GM06990 (cell line): ENCODE measurements at places on chromosomes 1 and 21.

DNA sequence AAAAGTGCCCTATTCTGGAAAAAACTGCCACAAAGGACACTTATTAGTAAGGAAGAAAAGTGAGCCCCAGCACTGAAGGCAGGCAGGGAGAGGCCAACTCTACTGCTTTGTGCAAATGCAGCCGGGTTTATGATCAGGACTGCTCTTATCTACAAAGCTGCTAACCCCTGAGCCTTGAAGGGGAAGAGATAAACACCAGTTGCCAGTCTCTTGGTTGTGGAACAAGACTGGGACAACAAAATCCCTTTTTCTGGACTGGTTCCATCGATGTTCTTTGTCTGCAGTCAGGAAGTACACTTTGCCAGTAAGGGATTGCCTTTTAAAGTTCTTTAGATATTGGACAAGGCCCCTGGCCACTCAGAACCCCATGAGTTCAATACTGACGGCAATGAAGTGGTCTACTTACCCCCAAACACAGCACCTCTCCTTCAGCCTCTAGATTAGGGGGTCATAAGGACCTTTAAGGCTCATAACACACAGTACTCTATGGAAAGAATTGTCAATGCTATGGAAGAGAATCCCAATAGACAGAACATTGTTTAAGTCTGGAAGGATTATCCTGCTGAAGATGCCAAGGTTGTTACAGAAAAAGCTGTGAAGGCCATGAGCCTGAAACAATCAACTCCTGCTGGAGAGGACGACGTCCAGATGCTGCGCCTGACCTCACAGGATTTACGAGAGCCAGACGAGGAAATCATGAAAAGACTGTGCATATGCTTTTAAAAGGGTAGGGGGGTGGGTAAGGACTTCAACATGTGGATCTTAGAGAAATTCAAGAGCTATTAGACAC, 43.6 kb downstream of the GNB1 start:
- DNase-seq: no peak

DNA sequence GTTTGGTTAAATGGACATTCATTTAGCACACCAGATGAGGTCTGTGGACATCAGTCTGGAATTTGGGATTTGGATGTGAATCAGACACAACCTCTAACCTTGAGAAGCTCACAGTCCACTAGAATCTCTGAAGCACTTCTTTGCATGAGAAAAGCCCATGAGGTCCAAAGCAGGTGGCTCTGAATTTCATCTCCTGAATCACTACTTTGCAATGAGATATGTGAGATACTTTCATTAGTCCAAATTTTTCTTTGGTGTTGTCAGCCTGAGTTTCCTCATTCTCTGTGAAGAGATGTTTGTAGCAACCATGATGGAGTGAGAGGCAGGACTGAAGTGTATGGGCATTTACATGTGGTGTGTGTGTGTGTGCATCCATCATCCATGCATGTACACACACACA, 16.5 kb upstream of the LCE2D start:
- no peak for DNase-seq

DNA sequence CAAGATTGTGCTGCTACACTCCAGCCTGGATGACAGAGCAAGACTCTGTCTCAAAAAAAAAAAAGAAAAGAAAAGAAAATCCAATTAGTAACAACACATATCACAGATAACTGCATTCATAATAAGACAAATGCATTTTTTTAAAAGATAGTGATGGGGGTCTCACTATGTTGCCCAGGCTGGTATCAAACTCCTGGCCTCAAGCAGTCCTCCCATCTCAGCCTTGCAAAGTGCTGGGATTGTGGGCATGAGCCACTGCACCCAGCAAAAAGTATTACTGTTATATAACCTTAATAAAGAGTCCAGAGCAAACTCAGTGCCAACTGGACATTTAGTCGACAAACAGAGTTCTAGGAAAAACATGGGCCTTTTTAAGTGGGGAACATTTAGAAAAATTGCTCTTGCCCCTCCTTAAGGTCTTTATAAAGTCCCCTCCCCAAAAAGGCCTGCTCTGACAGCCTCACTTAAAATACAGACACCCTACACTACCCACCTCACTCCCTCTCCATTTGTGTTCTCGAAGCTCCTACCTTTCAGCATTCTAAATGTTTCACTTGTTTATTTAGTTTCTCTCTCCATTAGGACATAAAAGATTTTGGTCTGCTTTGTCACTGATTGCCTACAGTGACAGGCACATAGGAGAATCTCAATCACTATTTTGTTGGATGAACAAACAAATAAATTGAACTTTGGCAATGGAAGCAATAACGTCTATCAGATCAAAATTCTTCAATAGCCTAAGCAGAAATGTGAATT, 7.5 kb downstream of the ABCB10 start:
- no peak for DNase-seq

- DNase-seq: no peak
These were observed 21.8 kb upstream of the PLEKHO1 start for GRCh38 chr1:150127868-150128267.
